Activated CD8-positive, alpha-beta memory T cell treated with anti-CD3 and anti-CD28 coated beads, Interleukin-2, amount 10 ng/mL, durations not matched to agents 7 days and 5 days (primary cell): ENCODE measurements at places on chromosomes 3 and 15.

GRCh38 chr3:129686941-129687340, 80.5 kb upstream of the PLXND1 start:
- DNase-seq = no peak

GRCh38 chr15:93247466-93248121, 158.6 kb upstream of the RGMA start:
- no peak for DNase-seq

DNA sequence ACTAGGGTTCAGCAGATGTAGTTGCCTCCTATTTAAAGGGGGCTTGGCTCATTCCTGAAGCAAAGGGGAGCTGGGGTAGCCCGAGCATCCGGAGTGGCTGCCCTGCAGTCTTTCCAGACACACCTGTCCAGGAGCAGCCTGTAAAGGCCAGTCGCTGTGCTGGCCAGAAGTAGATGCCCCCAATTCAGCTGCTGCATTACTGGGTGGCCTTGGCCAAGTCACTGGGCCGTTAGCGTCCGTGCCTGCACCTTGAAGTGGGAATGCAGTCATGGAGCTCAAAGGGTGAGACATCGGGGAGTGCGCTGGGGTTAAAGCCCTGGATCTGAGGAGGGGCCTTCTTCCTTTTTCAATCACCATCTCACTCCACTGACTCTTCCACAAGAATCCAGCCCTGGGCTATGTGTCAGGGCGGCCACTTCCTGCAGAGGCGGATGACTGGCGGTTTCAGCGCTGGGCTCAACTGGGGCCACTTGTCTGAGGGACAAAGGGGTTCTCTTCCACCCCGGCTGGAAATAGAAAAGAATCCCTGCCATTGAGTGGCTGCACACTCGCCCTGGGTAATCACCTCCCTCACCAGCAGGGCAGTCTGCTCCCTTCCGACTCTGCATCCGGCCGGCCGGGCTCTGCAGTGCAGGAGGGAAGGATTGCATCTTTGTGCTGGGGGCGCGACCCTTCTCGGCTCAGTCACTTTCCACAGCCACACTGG, 11.8 kb downstream of the ALDH1A3 start:
- DNase-seq = no peak

DNA sequence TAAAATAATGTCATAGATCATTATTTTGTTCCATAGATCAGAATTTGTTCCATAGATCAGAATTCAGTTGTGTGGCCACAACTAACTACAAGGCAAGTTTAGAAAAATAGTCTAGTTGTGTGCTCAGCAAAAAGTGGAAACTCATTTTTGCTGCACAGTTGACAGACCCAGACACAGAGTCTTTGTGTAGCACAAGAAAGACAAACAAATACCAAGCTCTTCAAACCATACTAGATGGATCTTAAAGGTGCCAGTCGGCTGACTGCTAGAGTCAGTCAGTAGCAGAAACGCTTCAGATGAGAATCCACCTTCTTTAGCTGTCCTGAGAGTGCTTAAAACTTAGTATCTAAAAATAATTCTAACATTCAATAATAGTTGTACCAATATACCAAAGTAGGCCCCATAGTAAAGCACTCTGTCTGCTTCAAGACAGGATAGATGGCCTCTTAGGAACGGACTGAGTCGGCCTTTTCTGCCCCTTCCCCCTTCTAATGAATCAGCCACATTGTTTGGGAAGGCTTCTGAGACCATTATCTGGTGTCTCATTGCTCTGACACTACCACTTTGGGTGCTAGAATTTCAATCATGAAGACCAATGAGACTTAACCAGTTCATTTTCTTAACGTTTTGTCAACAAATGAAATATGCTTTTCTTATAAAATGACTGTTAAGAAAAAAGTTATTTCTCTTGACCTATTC, 27.7 kb upstream of the SLC4A7 start:
- DNase-seq = no peak

GRCh38 chr15:93033434-93034045, 55.5 kb downstream of the RGMA start:
- DNase-seq = no peak

GRCh38 chr3:124034016-124034843, 42.3 kb upstream of the ROPN1 start:
- DNase-seq = no peak

DNA sequence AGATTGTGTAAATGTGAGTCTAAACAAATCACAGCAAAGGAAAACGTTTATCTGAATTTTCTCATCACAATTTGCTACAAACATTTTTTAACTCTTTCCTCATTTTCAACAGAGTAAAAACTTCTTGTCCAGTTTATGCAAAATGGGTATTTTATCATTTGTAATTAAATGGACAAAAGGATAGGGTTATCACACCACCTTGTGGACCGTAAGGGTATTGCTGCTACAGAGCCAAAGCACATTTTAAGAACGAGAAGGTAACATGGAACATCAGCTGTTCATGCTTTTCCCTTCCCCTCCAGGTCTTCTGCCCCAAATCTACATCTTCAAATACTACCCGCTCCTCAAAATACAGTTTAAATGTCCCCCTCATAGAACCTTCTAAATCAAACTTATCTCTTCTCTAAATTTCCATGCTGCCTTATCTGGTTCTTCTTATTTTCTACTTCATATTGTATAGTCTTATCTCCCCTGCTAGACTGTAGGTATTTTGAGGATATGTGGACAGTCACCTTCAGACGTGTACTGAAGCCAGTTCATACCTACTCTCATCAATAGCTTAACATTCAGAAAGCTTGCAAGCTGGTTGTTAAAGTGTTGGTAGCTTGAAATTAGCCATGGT, 12.8 kb upstream of the SETMAR start:
- DNase-seq = no peak

- DNase-seq = no peak
Observed at GRCh38 chr3:155194973-155195957, 98.2 kb downstream of the STRIT1 start.

DNA sequence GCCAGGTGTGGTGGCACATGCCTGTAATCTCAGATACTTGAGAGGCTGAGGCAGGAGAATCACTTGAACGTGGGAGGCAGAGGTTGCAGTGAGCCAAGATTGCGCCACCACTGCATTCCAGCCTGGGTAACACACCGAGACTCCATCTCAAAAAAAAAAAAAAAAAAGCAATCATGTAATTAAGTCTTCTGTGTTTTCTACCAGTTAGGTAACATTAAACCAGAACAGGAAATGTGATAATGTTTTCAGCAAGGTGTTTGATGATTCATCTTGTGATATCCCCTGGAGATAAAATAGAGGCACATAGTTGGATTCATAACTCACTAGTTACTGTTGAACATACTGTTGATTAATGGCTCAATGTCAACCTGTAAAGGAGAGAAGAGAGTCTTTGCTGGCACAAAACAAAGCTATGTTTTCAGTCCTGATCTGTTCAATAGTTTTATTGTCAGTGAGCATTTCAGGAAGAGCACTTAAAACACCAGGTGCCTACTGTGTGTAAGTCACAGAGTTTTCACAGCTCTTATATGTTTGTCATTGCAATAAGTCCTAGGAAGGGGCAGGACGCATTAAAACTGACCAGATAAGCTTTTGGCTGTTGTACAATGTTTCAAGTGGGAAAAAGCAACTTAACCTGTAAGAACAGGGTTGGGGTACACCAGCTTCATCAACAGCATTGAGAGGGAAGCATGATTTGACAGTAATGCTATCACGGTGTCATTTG, 19.5 kb downstream of the DNAJB11 start:
- DNase-seq = no peak

DNA sequence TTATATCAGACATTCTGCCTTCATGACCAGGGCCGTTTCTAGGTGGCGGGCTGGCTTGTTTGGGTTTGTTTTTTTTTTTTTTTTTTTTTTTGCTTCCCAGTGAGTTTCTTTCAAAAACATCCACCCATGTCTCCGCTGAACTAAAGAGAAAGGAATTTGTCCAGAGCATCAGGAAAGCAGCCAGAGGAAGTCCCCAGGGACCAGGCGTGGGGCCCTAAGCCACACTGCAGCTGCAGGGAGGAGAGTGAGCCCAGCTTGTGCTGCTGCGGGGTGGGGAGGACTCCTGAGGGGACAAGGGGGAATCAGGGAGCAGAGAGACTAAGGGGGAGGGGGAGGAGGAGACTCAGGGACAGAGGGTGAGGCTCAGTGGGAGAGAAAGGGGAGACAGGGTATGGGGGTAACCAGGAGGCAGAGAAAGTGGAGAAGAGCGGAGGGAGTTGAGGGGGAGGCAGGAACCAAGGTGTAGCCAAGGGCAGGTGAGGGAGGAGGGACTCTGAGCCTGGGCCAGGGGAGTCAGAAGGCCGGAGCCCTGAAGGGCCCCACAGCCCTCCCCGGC, 49.5 kb downstream of the CYP11A1 start:
- no peak for DNase-seq

DNA sequence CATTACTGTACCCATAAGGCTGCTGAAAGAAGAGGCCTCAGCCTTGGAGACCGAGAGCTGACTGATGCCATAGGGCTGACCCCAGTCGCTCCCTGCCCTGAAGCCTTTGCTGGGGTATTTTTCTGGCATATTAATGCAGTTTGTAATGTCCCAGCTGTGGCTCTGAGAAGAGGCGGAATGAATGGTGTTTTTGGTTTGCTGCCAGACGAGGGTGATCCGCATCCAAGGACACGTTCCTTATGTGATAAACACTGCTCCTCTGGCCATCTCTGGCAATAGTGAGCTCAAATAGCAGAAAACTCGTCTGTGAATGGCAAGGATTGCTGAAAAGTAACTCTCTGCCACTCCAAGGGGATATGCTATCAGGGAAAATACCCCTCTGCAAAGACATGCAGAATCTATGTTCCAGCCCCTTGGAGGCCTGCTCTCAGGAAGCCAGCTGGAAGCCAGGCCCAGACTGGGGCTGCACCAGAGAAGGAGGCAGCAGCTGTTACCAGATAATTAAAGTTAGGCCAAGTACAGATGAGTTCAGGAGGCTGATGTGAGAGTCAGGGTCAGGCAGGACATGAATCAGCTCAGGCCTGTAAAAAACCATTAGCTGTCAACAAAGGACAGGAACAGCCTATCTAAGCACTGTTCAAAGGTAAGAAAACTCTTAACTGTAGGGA, 28.9 kb upstream of the KLHL6 start:
- DNase-seq = no peak

GRCh38 chr3:9172851-9173321, 76.6 kb downstream of the SRGAP3 start:
- no peak for DNase-seq

GRCh38 chr3:134014270-134014669, 15.5 kb downstream of the SLCO2A1 start:
- no peak for DNase-seq

- DNase-seq = no peak
Observed at GRCh38 chr3:12454076-12454815, 30.0 kb upstream of the TSEN2 start.

- no peak for DNase-seq
Observed at GRCh38 chr3:150254309-150254708, 153.8 kb upstream of the TSC22D2 start.

DNA sequence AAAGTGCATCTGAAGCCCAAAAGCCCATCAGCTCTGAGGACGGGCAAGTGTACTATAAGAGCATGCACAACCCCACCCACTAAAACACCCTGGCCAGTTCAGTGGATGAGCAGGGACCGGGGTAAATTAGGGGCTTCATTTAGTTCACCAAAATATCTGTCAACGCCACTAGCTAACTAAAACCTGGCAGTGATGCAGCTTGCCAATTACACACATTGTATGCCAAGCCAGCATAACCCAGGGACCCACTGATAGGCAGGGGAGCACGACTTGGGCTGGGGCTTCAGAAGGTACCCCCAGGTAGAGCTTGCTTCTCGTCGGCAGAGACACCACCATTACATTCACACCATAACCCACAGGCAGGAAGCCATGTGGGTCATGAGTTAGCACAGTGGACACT, 47.0 kb downstream of the PTPN23 start:
- no peak for DNase-seq

- no peak for DNase-seq
Observed at GRCh38 chr15:31598620-31599019, 272.0 kb downstream of the KLF13 start.

GRCh38 chr15:59993950-59994401, 10.1 kb upstream of the FOXB1 start:
- DNase-seq = no peak

- no peak for DNase-seq
Observed at GRCh38 chr3:124962403-124962940, 27.9 kb upstream of the MUC13 start.

- peak; percentile 30 for DNase-seq
Observed at GRCh38 chr15:88658972-88659931, 20.4 kb downstream of the ISG20 start.

GRCh38 chr15:44101944-44102343, 93.1 kb downstream of the FRMD5 start:
- DNase-seq = no peak

- DNase-seq = no peak
Observed at GRCh38 chr3:10723991-10724390, 92.0 kb upstream of the SLC6A11 start.

- DNase-seq = no peak
Observed at GRCh38 chr3:78858174-78858573, 909.6 kb downstream of the ROBO1 start.

DNA sequence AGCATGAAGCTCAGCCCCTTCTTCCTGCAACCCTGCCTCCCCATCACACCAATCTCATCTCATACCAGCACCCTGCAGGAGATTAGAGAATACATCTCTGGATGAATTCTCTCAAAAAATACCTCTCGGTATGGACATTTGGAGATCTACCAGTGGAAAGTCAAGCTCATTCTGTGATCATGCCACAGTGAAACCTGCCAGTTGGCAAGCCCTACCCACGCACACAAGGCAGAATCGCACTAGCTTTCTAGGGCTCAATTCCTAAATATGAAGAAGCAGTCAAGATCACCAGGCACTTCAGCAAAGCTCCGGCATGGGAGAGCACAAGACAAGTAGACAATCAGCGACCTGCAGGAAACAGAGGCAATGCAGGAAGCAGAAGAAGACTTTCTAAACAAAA, 221.2 kb downstream of the NTRK3 start:
- no peak for DNase-seq

DNA sequence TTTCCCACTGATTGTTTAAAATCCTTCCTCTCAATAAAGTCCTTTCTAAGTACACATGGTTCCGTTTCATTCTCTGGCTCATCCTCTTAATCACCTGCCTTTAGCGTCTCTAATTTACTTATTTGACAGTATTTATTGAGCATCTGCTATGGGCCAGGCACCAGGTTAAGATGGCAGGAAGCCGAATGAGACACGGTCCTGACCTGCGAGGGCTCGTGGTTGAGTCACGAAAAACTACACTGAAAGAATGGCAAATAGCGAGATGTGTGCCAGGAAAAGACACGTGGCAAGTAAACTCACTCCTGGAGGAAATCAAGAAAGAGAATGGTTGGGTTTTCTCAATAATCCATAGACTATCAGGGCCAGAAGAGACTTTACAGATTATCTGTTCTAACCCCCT, 60.9 kb downstream of the HES1 start:
- no peak for DNase-seq
